ENCODE measurements at places on chromosomes 1 and 21.

- no peak for DNase-seq
These were observed 7.4 kb downstream of the SLC26A9 start for GRCh38 chr1:205935869-205936268.

GRCh38 chr1:2255420-2256369 is 27.6 kb downstream of the SKI start:
- peak; percentile 92 for DNase-seq

DNA sequence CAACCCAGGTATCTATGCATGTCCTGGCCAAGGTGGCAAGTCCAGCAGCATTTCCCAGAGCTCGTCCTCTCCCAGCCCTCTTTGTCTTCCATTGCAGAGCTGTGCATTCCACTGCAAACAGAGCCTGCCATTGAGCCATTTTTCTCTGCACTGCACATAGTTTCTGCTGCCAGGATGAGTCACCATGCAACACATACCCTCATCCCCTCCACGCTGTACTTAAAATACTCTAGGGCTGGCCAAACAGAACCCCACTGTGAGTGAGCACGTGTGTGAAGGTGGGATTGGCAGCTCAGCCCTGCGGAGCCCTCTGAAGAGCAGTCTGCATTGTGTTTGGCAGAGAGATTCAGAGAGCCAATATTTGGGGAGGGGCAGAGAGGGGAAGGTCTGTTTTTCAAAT is 3.9 kb upstream of the ATP1B1 start:
- no peak for DNase-seq

DNA sequence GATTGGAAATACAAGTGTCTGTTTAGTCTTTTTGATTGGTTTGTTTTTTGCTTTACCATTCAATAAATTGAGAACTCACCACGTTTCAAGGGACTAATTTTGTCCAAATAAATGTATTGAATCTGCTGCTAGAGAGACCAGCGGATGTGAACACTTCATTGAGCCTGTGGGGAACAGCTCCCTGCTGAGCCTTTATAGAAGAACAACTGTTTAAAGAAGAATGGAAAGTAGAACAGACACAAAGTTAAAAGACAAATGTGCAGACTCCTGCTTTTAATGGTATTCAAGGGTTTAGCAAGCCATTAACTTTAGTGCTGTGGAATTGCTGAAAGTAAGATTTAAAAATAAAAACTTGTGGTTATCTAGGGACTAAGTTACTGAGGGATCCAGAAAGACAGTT is 817.7 kb upstream of the B3GALT2 start:
- no peak for DNase-seq

GRCh38 chr21:16847211-16847610 is 665.6 kb upstream of the CXADR start:
- DNase-seq: no peak

GRCh38 chr21:35245879-35246278 is 196.8 kb upstream of the RUNX1 start:
- no peak for DNase-seq

DNA sequence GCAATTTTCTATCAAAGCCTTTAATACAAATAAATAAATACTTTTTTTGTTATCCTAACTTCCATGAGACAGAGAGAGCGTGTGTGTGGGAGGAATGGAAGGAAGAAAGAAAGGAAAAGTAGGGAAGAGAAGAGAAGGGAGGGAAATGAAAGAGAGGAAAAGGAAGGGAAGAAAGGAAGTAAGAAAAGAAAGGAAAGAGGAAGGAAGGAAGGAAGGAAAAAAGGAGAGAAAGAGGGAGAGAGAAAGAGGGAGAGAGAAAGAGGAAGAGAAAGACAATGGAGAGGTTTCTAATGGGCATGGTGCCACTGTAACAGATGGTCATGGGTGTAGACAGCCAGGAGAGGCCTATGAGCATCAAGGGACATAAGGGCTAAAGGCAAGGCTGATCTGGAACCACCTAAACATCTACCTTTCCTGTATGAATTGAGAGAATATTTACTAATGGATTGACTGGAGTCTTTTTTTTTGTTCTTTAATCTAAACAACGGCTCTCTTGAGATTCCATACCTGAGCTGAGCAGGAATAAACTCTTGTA is 234.9 kb downstream of the PTPRC start:
- DNase-seq: no peak

DNA sequence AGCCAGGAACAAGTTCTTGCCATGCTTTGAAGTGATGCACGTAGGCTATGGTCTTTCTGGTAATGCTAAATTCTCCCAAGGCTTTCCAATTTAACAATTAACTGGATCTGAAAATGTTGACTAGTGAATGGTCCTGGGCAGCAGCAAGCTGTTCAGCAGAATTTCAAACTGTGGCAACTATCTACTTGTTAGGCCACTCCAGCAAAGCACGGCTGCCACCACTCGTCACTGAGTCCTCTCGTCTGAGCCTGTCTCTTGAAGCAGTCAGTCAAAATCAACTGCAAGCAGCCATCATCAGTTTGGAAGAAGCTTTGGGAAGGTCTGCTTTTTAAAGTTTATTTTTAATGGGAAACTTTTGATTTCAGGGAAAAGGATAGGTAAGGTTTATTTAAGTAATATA is 6.1 kb downstream of the FLVCR1 start:
- DNase-seq: no peak

DNA sequence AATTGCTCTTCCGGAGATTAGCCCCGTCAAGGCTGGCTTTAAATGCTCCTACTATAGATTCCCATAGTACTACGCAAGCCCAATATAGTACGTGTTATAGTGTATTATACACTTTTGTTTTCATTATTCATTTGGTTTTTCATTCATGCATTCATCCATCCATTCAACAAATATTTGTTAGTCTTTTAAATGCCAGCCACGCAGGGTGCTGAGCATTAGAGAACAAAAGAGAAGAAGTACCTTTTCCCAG is 513 bp upstream of the RAB3GAP2 start:
- DNase-seq: no peak
